ENCODE measurements at places on chromosomes 16 and 17. TPM values are rescaled to one million over a fixed set of nuclear protein-coding genes. Genes with fewer than 3 reads are reported as not detected.

- DNase-seq = no peak
Observed at GRCh38 chr16:67339453-67339852, 12.8 kb downstream of the LRRC36 start.

GRCh38 chr17:45979137-45979536 lies 19.9 kb upstream of the STH start:
- no peak for DNase-seq

- no peak for DNase-seq
Observed at GRCh38 chr17:42049834-42050392, 488 bp downstream of the C17orf113 start.

GRCh38 chr16:4683255-4684057 lies 9.9 kb upstream of the NUDT16L1 start:
- DNase-seq = no peak

- peak; percentile 63 for DNase-seq
Observed at GRCh38 chr17:3012926-3013581, 50.4 kb downstream of the OR1D5 start.

DNA sequence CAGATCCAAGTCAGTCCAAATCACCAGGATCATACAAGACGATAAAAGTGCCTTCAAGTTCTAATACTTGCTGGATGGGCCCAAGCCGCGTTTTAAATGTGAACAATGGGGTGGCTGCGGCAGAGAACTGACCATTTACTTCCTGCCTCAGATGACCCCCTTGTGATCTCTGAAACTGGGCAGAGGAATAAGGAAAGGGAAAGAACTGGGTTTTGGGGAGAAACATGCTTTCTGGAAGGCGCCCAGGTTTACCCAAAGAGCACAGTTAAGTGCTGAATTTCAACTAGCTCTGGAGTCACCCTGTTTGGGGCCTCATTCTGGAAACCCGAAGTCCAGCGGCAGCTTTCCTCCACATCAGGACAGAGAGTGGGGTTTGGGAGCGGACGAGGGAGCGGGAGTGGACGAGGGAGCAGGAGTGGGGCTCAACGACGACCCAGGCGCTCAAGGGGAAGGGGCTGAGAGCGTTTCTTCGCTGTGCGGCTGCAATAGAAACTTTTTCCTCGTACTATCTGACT lies 1.6 kb downstream of the FAM20A start:
- no peak for DNase-seq

DNA sequence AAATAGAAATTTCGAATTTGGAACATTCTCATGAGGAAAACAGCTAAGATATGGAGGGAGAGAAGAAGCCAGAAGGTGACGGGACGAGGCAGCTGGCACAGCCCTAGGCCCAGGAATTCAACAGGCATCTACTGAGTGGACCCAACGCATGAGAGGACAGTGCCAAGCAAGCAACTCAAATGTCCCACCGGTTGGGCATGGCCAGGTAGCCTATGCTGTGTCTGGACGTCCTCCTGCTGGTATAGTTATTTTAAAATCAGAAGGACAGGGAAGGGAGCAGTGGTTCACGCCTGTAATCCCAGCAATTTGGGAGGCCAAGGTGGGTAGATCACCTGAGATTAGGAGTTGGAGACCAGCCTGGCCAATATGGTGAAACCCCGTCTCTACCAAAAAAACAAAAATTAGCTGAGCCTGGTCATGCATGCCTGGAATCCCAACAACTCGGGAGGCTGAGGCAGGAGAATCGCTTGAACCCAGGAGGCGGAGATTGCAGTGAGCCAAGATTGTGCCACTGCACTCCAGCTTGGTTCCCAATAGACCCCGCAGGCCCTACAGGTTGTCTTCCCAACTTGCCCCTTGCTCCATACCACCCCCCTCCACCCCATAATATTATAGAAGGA lies 2.0 kb downstream of the GH1 start:
- DNase-seq = no peak

GRCh38 chr17:57875290-57876022 lies 25.6 kb upstream of the MRPS23 start:
- peak; percentile 70 for DNase-seq

DNA sequence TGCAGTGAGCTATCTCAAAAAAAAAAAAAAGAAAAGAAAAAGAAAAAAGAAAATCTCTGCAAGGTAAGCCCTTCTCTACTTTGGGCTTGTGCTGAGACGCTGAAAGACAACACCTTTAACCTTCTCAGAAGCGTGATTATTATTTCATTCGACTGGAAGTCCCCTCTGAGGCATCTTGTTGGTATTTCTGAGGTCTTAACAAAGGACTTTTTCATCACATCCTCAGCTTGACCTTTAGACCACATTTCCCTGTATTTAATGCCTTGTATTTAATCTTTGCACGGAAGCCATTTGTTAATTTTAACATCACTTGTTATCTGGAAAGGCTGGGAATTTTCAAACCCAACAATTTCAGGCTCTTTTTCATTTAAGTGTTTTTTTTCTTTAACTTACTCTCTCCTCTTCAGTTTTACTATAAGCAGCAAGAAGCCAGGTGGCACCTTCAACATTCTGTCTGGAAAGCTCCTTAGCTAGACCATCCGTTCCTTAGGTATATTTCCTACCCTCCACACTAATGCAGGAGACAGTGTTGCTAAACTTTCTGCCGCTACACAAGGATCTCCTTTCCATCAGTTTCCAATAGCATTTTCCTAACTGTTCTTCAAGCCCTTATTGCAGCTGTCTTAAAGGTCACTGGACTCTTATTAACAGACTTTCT lies 10.3 kb downstream of the KCTD13 start:
- DNase-seq = no peak

- peak; percentile 80 for DNase-seq
Observed at GRCh38 chr17:45246861-45247428, 14.9 kb downstream of the SPATA32 start.

GRCh38 chr16:35543486-35543885 lies 2084.1 kb downstream of the TP53TG3F start:
- DNase-seq = no peak

- DNase-seq = peak; percentile 88
Observed at GRCh38 chr17:6831661-6832263, at the start of gene TEKT1. Gene TEKT1, minus strand, starts transcription at chr17:6831729. Its CDS starts 1,353 bp downstream, at chr17:6830376.

- no peak for DNase-seq
Observed at GRCh38 chr17:49899191-49899485, 51.3 kb upstream of the TAC4 start.

GRCh38 chr16:69095193-69095592 lies 10.3 kb upstream of the HAS3 start:
- no peak for DNase-seq

DNA sequence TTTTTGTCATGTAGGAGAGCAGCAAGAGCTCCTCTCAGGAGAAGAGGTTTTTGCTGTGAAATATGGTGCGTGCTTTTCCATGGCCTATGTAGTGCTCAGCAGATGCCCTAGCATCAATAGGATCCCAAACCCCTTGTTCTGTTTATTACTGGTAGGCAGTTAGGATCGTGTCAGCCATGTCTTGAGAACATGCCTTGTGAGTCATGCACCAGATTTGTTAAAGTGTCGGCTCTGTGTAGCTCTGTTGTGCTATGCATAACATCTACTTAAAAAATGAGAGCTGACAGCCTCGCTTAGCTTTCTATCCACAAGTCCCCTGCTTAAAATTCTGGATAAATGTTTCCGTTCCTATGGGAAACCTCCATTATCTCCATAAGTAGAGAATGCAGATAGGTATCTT lies 4.4 kb upstream of the EIF4A3 start:
- DNase-seq = no peak

GRCh38 chr17:35548978-35549377 lies 11.5 kb upstream of the SLFN12L start:
- DNase-seq = no peak

DNA sequence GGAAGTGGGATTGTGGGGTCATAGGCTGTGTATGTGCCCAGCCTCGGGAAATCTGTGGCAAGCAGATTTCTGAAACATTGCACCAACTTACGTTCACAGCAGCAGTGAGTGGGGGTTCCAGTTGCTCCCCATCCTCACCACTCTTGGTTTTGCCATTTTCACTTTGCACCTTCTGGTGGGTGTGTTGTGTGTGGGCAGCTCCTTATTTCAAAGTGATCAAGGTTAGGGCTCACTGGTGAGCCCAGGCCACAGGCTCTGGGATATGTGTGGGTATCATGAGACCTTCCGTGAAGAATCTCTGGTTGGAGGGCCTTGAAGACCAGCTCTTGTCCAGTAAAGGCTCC lies 29.5 kb upstream of the PRM1 start:
- DNase-seq = no peak

The CCL23 gene
- total RNA-seq = not detected

The CRHR1 gene
- 0.71 TPM for total RNA-seq

The SSTR5 gene
- total RNA-seq = 1.3 TPM

The USP7 gene
- 167 TPM for total RNA-seq

The KRT39 gene
- not detected for total RNA-seq

The PLLP gene
- total RNA-seq = not detected

The TM4SF5 gene
- not detected for total RNA-seq

The ZFP90 gene
- total RNA-seq = 87.0 TPM

The C16orf46 gene
- total RNA-seq = 1.0 TPM

The HS3ST3B1 gene
- 2.4 TPM for total RNA-seq

The TMEM98 gene
- 62.3 TPM for total RNA-seq

The SLC38A8 gene
- total RNA-seq = not detected

The MSRB1 gene
- 50.9 TPM for total RNA-seq

The MSLN gene
- not detected for total RNA-seq

The PRAC2 gene
- not detected for total RNA-seq

All from glutamatergic neuron (in vitro differentiated cells).